GM12865 (cell line): ENCODE measurements at places on chromosomes 5 and 9.

- no peak for DNase-seq
Measured at GRCh38 chr9:27407491-27407890, 110.5 kb upstream of the EQTN start.

GRCh38 chr9:128882677-128883603 lies 1.0 kb downstream of the LRRC8A start:
- no peak for DNase-seq

DNA sequence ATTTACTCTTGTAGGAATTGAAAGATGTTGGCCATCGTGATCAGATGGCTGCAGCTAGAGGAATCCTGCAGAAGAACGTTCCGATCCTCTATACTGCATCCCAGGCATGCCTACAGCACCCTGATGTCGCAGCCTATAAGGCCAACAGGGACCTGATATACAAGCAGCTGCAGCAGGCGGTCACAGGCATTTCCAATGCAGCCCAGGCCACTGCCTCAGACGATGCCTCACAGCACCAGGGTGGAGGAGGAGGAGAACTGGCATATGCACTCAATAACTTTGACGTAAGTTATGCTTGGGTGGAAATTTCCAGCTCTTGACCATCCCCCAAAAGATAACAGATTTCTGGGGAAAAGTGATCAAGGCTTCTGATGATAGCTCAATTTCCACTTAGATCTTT lies 50.6 kb downstream of the LRRTM2 start:
- no peak for DNase-seq

GRCh38 chr9:109315480-109316206 lies 5.2 kb downstream of the EPB41L4B start:
- DNase-seq = no peak

- DNase-seq = peak; percentile 25
Measured at GRCh38 chr9:121359351-121360294, 10.4 kb downstream of the STOM start.
